ENCODE measurements at places on chromosomes 2 and 18.

DNA sequence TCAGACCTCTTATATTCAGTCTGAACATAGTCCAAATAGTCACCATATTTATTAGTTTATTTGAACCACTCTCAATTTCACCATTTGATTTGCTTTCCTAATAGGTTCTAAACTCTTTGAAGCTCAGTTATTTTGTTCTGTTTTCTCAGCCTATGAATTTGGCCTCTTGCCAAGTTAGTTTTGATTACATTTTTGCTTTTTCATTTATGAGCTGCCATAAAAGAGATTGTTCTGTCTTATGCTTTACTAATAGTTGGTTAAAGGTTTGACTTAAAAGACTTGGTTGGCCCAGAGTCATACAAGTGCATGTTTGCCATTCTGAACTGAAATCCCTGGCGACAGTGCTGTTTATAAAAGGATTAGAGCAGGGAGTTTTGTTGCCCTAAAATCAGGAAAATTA lies 85.9 kb upstream of the RANBP2 start:
- DNase-seq = peak; percentile 74

DNA sequence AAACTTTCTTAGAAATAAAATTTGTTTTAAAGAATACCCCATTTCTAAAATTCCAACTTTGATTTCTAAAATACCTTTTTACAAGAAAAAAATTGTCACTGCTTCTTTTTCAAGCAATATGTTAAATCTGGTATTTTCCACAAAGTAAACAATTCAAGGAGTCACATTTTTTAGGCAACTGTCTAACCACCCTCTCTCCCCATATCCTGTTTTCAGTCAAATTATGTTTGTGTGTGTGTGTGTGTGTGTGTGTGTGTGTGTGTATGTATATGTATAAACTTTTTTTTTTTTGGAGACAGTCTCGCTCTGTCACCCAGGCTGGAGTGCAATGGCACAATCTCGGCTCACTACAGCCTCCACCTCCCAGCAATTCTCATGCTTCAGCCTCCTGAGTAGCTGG lies 59.3 kb downstream of the ADNP2 start:
- no peak for DNase-seq

DNA sequence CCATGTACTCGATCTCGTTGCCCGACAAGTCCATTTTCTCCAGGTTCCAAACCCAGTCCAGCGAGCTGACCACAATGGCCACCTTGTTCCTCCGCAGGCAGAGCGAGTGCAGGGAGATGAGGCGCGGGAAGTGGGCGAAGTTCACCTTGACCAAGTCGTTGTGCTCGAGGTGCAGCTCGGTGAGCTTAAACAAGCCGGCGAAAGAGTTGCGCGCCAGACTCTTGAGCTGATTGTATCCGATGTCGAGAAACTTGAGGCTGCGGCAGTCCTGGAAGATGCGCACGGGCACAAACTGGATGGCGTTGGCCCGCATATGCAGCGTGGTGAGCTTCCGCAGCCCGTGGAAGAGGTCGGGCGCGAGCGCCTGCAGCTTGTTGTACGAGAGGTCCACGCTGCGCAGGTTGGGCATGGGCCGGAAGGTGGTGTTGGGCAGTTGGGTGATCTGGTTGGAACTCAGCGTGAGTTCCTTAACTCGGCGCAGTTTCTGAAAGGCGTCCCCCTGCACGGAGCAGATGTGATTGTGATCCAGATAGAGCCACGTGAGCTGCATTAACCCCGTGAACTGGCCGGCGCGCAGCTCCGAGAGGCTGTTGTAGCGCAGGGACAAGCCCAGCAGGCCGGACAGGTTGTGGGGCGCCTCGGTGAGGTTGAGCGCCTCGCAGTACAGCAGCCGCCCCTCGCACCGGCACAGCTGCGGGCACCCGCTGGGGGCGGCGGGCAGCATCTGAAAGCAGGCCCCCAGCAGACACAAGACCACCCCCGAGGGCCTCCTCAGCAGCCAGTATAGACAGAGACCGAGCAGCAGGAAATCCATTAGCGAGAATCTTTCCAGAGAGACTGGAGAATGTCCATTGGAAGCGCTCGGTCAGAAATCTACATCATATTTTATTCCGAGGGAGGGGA lies 1.3 kb downstream of the LRRTM1 start:
- no peak for DNase-seq

GRCh38 chr18:77095391-77096371 lies 36.9 kb downstream of the MBP start:
- no peak for DNase-seq

DNA sequence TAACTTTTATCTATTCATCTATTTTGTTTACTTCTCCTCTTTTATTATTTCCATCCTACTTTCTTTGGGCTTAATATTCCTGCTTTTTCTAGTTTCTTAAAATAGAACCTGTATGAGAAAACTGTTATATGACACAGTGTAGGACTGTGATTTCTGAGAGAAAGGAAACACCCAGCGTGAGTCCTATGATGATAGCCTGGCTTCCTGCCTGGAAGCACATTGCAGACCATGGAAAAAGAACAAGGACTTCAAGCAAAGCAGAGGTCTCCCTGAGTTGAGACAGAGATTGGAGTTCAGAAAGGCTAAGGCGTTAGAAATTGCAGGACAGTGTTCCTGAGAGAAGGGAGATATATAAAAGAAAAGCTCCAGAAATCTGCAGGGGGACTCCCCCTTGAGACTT lies 7.8 kb downstream of the RBM44 start:
- DNase-seq = no peak

GRCh38 chr2:47344890-47345589 lies 57.9 kb upstream of the MSH2 start:
- DNase-seq = peak; percentile 99

DNA sequence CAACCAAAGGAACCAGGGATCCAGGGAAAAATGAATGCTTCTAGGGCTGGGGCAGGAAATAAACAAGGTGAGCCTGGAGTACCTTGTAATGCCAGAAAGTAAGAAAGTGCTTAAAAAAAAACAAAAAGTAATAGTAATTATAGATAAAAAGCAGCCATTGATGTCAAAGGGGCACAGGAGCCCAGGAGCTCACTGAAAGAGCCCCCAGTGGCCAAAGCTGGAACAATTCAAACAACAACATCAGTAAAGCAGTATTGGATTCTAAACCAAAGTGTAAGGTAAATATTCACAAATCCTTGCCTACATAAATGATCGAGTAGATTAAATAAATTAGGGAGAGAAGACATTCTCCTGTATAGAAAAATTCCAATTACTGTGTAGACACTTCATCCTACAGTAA lies 114.3 kb upstream of the ARL4C start:
- no peak for DNase-seq

DNA sequence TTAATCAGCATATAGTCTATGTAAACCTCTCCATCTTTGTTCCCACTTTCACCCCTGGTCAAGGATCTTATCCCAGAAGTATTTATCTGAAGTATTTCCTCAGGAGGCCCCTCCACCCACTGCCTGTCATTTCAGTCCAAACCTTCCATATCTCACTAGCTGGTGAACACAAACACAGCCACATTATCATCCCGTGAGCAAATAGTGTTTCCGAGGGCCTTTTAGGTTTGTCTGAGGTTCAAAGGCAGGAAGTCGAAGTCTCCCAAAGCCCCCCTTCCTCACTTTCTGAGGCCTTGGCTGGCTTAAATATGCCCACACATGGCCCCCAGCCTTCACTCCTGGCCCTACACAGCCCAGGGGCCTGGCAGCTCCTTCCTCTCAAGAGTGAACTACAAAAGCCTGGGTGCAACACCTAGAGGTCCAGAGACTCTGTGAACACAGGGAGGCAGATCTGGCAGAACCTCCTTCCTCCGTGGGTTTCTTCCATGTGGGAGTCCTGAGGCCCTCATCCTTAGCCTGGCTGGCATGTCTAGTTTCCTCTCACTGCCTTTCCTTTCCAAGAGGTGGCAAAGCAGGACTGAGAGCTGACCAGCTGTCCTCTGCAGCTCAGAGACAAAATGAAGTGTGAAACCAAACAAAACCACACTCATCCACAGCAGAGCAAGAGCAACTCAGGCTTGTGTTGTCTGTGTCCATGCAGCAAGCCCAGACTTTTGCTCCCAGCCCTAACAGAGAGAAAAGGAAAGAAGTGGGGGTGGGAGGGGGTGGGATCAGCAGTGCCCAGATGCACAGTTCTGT lies 264.2 kb downstream of the SS18 start:
- DNase-seq = no peak

- DNase-seq = no peak
Observed at GRCh38 chr2:149160701-149161217, 122.3 kb downstream of the LYPD6B start.

- no peak for DNase-seq
Observed at GRCh38 chr2:172900871-172901270, 165.2 kb downstream of the RAPGEF4 start.

DNA sequence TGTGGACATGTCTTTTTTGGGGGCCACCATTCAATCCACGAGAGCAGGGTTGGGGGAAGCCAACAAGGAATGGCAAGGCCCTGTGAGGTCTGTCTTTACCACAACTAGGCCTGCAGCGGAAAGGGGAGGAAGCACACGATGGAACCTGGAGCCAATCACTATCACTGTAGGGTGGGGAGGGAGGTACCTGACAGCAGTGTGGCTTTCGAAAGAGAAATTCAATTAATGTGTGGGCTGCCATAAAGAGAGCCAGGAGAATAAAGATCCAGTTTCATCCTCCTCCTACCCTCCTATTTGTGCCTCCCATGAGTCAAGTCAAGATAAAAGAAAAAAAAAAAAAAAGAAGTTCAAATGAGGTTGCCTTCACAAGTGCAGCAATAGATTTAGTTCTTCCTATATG lies 18.9 kb upstream of the RBMS1 start:
- no peak for DNase-seq

DNA sequence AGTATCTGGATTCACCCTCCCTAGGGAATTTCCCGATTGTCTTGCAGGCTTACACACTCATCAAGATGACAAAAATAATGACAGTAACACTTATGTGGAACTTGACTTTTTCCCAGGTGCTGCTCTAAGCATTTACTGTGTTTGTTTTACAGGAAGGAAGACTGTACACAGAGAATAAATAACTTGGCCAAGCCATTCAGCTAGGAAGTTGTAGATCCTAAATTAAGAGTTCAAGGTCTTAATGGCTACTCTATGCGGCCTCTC lies 549 bp upstream of the DPP4 start:
- no peak for DNase-seq

DNA sequence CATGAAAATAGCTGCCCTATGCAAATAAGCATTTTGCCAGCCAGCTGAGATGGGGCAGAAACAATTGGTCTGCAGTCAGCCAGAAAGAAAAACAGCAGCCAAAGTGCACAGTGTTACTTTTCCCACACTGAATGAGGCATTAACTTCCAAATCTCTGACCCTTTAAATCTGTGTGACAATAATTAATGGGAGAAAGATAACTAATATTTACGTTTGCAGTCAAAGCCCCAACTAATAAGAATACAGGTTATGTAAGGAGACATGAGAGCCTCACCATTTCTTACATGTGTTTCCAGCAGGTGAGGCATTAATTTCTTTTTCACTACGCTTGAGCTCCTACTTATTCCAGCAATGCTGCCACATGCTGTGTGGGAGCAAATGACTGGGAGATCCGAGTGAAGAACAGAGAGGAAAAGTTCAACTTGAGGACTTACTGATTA lies 339.0 kb downstream of the SATB2 start:
- DNase-seq = no peak

DNA sequence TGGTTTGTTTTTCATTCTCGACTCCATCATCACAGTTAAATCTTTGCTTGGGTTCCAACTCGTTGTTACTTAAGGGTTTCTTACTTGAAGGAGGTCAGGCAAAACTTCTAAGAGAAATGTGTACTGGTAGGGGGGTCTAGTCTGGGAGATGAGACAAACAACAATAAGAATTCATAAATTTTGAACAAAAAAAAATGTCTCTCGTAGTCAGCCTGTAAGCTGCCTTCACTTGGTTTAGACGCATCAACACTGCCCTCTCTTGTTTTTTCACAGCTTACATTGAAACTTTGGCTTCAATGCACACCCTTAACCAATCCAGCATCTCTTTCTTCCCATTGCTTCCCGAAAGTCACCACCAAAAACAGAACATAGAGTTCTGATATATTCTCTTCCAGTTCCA lies 576.4 kb upstream of the PIK3C3 start:
- no peak for DNase-seq

DNA sequence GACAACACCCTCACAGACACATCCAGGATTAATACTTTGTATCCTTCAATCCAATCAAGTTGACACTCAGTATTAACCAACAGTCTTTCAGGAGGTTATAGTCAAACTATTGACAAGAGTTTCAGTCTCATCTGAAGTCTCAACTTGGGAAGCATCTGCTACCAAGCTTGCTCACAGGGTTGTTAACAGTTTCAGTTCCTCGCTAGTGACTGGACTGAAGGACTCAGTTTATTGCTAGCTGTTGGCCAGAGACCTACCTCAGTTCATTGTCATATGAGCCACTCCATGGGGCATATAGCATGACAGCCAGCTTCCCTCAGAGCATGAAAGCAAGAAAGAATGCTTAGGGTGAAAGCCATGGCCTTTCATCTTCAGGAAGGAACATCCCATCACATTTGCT lies 228.6 kb downstream of the EPHA4 start:
- no peak for DNase-seq
